Right ventricle myocardium inferior (tissue), 1 donor: ENCODE measurements at places on chromosomes 6 and 20. TPM values are rescaled to one million over a fixed set of nuclear protein-coding genes. Genes with fewer than 3 reads are reported as not detected.

- no peak for DNase-seq
These were observed 133.0 kb upstream of the DOK5 start for GRCh38 chr20:54342258-54342920.

Gene PSORS1C2
- total RNA-seq: not detected

DNA sequence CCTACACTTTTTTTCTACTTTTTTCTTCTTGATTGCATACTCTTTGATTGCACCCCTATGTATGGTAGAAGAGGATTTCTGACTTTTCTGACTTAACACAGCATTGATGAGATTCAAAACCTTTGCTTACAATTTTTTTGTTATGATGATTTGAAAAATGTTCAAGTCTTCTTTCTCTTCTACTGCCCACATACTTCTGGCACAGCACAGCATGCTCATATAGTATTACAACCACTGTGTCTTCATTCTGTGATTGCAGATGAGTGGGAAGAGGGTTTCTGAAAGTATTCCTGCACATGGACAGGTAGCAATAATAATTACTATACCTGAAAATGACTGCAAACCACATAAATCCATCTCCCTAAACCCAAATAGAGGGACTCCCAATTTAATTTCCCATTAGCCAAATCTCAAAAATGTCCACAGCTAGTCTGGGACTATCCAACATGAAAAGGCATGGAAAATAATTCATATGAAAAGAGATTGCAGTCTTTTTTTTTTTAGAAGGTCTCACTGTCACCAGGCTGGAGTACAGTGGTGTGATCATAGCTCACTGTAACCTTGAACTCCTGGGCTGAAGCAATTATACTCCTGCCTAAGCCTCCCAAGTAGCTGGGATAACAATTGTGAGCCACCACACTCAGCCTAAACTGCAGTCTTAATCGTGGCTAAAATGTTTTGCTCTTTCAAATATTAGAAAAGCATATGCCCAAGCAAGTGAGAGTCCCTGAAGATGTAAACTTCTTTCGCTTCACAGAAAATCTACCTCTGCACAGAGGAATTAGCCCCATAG is 15.9 kb upstream of the TENT5A start:
- DNase-seq: no peak

- no peak for DNase-seq
These were observed 14.0 kb upstream of the NT5E start for GRCh38 chr6:85435851-85436250.

Gene TCF21
- 5.2 TPM for total RNA-seq
